ENCODE measurements at places on chromosomes 12 and 14. TPM values are rescaled to one million over a fixed set of nuclear protein-coding genes. Genes with fewer than 3 reads are reported as not detected.

TPPP2 gene
- total RNA-seq = not detected

SPTB gene
- total RNA-seq = 5.4 TPM

DNA sequence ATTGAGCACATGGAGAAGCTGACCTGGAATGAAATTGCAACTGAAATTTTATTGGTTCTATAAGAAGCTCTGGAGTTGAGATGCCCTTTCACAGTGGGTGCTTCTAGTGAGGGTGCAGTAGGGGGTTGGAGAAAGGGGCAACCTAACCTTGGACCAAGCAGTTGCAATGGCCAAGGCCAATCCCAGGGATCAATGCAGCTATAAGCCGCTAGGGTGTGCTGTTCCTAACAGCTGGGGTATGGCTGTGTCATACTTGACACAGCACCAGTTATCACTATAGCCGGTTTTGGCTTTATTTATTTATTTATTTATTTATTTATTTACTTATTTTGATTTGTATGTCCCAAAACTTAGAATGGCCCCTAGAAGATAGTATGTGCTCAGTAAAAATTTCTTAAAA, 505.9 kb downstream of the FLRT2 start:
- no peaks in the 10 kb centered on the region for H3K36me3 ChIP-seq
- H3K27me3 ChIP-seq = no peaks in the 10 kb centered on the region
- no peaks in the 10 kb centered on the region for H3K4me1 ChIP-seq

GRCh38 chr12:68115281-68115680, 44.3 kb downstream of the IFNG start:
- H3K4me1 ChIP-seq = no peaks in the 10 kb centered on the region
- no peak overlapping the region for H3K4me3 ChIP-seq

- H3K27ac ChIP-seq = no peak overlapping the region
- no peaks in the 10 kb centered on the region for H3K36me3 ChIP-seq
- no peak for DNase-seq
Measured at GRCh38 chr14:104442107-104442551, 137.4 kb upstream of the C14orf180 start.

GRCh38 chr12:52186118-52186840, 5.5 kb downstream of the KRT80 start:
- H3K27me3 ChIP-seq = no peaks in the 10 kb centered on the region
- DNase-seq = no peak
- no peaks in the 10 kb centered on the region for H3K36me3 ChIP-seq
- no peak overlapping the region for H3K27ac ChIP-seq
- no peaks in the 10 kb centered on the region for H3K4me1 ChIP-seq
- H3K4me3 ChIP-seq = no peak overlapping the region
